ENCODE measurements at places on chromosomes 2 and 18.

DNA sequence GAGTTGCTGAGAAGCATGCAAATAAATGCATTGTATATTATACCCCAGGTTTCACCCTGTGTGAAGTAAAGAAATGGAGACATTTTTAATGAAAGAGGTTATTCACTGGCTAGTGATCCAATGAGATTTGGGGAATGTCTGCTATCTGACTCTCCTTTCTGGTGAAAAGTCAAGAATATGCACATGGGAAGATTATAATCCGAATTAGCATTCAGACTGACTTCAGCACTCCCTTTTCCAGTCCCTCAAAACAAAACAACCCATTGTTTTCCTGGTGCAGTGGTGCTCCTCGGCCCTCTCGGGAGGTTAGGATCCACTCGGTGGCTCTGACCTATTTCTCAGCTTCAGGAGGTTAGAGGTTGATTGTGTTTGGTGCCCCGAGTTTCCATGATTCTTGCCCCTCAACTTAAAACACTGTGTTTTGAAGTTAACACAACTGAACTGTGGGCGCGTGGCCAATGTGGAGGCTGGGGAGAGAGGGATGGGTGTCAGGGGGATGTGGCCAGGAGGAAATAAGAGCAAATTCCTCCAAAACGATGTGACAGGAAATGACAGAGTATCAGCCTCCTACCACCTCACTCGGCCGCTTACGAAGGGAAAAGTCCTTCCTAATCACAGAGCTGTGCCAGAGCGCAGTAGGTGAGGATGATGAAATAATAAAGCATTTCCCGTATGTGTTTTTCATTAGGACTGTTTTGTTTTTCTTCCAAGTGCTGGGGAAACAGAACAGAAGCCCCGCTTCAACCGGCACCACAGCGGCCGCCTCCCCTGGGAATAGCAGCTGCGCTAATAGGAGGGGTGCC, 440.1 kb downstream of the MTX2 start:
- DNase-seq = no peak

GRCh38 chr2:223099561-223099960, 47.6 kb downstream of the KCNE4 start:
- DNase-seq = no peak

GRCh38 chr18:2030647-2031046, 540.7 kb downstream of the METTL4 start:
- no peak for DNase-seq

DNA sequence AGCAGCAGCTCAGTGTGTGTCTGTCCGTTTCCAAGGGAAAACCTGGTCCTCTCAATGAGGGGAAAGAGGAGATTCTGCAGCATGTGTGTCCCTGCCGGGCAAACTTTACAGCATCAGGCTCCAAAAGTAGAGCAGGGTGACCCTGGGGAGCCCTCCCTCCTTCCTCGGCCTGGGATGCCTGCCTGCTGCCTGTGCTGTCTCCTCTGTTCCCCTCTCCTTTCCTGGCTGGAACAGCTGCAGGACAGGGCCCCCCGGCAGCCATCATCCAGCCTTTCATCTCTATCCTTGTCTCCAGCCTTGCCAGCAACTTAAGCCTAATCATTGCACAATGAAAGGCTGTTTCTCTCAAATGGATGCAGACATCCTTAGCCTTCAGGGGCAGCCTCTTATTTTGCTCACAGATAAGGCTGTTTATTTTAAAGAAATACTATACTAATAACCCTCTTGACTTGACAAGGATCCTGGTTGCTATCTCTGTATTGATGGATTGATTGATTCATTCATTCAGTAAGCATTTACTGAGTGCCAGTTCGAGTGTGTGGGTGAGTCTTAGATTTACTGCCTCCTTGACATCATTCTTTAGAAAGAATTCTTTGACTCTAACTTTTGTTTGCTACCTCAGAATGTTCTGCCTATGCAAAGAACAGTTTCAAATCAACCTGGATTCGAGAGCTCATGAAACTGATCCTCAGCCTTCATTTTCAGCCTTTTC, 40.6 kb upstream of the EDAR start:
- no peak for DNase-seq

DNA sequence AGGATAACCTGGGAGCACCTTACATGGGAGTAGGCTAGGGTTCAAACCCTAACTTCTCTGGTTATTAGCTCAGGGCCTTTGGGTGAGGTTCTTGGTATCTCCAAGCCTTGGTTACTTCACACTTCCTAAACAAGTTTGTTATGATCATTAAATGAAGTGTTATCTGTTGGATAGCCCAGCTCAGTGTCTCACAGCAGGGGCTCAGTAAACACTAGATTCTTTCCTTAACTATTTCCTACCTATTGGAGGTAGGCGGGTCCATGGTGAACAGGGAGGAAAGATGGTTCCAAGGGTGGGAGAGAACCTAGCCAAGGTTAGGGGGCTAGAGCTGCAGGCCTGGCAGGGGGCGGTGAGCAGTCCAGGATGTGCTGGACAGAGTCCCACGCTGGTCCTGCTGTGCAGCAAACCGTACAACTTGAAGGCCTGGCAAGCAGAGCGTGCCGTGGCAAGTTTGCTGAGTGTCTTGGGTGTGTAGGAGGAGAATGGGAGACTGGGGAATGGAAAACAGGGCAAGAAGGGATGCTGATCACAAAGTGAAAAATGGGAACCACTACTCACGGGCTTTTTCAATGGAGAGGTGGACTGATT, 259.1 kb downstream of the PRKCE start:
- DNase-seq = no peak

Measured in vagina (tissue), 2 donors.